ENCODE measurements at places on chromosomes 2 and 18.

DNA sequence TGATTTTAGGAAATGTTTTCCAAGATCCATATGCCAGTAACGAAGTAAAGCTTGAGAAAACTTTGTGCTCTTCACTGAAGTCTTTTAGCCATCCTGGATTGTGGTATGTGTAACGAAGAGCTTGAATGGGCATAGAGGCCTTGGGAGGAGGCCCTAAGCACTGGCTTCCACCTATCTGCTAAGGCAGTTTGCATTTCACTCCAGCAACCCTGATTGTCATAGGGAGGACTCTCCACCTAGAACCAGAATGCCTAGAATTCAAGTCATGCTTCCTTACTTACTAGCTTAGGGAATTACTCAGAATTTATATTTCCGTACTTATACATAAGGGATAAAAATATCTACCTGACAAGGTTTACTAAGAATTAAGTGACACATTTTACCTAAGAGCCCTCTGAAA, 451.5 kb downstream of the FBXO15 start:
- DNase-seq: no peak

DNA sequence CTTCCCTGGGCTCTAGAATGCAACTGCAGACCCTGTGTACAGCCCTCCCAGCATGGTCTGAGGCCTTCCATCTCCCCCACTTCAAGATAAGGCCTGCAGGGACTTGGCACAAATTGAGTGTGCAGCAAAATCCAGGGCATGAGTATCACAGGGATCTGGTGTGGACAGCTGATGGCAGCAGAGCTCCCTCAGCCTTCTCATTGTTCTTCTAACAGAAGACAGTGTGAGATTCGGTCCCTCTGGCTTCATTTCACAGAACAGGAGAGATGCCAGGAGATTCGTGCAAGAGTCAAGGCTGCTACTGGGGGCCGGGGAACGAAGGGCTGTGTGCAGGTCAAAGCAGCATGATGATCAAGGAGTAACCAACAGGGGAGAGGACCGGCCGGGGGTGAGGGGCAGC, 85.8 kb downstream of the UXS1 start:
- DNase-seq: no peak

DNA sequence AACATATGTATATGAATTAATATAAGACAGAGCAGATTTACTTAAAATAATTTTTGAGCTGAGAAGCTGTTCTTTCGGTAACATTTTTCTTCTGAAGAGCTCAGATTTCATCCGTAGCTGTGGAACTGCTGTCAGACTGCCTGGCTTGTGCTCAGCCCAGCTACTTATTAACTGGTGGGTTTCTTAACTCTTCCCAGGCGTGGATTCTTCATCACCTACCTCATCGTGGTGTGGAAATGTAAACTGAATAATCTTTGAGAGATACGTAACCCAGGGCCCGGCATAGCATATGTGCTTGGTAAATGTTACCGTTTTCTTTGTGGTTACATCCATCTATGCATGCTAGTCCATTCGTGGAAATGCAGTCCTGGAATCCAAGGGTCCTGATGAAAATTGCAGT, 145.0 kb downstream of the MCFD2 start:
- DNase-seq: no peak

DNA sequence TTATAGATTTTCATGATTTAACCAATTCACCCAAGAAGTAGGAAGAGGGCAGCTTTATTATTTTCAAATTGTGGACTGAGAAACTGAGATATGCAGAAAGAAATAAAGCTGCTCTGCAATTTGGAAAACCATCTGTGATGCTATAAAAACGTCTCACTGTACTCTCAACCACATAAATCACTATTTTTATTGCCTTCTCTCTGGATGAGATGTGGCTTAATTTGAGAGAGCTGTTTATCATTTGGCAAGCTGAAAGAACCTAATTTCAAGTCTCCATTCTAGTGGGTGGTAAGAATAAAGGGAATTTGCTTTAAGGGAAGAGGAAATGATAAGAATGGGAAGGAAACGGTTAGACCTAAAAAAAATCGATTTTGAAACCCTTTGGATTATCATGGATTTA, 49.9 kb upstream of the CYP1B1 start:
- no peak for DNase-seq

DNA sequence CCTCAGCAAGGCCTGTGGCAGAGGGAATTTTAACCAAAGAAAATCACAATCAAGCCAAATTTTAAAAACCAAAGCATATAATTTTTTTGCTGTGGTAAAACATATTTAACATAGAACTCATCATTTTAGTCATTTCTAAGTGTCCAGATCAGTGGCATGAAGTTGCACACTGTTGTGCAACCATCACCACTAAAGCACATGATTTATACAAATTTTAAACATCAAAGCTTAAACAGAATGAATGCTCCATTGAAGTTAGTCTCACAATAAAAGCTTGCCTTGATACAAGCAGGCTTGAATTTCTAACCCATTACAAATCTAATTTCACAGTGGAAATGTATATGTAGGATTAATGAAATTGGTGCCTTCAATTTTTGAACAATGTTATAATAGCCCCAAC, 31.2 kb downstream of the FTCDNL1 start:
- no peak for DNase-seq

DNA sequence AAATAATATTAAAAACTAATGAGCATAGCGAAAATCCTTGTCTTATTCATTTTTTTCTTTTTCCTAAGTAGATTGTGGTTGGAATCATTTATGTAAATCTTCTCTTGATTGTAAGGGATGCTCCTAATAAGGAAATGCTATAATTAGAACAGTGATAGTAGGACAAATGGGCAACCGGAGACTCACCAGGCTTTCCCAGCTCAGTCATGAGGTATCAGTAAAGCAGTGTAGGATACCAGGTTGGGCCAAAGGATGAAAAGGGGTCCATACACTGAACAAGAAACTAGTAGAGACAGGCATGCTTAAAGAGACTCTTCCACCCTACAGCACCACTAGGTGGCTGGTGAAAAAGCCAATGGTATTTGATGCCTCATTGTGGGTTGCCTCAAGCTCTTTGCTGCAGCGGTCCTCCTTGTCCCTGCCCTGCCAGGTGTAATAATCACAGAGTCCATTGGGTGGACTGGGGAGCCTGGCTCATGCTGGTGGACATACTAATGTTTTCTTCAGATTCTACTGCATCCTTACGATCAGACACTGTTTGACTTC, 71.4 kb upstream of the FAM98A start:
- no peak for DNase-seq

GRCh38 chr2:1839066-1839756, 94.9 kb upstream of the PXDN start:
- no peak for DNase-seq

DNA sequence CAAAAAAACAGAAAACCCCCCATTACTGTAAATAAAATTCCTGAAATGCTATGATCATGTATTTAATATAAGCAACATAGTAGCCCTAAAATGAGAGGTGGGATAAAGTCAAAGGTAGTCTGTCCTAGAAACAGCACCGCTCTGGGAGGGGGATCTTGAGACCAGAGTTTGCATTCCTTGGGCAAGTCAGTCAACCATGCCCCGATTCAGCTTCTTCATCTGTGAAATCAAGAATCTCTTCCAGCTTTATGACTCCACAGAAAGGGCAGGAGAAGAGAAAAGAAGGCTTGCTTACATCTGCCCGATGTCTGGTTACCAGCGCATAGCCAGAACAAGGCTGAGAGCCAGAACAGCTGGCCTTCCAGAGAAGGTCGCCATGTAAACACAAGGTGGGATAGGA, 2.1 kb upstream of the FBLN7 start:
- DNase-seq: no peak

DNA sequence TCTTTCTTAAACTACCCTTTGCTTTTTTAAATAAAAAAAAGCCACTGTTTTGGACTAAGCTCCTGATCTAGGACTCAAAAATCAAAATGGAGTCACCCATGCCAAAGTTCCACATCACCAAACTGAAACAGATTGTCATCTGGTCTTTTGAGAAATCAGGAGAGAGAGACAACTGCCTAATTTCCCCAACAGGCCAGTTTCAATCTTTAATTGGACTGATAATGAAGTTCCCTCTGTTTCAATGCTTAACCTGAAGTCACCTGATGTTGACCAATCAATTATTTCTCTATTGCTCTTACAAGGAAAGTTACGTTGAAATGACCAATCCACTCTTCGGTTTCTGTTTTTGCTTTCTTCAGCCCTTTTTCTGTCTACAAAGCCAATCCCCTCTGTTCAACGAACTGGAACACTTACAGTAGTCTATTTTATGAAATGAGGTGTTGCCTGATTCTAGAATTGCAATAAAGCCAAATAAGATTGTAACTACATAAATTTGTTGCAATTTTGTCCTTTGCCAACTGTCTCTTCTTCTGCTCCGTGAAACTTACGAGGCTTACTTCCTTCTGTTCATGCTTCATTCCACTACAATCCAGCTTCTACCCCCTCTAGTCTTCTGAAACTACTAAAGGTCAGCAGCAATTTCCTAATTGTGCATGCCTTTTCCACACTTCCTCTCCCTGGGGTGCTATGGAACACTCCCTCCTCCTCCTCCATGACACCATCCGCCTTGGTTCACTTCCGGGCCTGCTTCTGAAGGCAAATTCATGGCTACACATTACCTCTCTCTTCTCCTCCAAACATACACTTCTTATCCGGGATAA, 95.2 kb upstream of the CD302 start:
- no peak for DNase-seq

- DNase-seq: no peak
Observed at GRCh38 chr2:60473546-60473945, 79.9 kb downstream of the BCL11A start.

DNA sequence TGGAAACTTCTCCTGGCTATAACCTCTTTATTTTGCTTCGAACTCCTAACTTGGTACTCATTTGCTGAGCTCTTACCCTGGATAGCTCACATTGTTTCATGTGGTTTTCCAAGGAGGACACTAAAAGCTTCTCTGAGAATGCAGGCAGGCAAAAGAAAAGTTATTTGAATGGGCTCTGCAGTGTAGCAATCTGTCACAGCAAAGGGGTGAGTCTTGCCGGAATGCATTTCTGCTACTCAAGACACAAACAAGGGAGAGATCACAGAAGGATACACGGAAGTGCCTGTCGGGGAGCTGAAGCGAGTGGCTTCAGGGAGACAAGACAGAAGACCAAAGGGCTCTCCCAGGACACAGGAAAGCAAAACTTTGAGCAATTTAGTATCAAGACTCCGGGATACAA, 265.4 kb downstream of the SS18 start:
- no peak for DNase-seq

GRCh38 chr2:4357121-4357520, 653.7 kb downstream of the DCDC2C start:
- DNase-seq: no peak

DNA sequence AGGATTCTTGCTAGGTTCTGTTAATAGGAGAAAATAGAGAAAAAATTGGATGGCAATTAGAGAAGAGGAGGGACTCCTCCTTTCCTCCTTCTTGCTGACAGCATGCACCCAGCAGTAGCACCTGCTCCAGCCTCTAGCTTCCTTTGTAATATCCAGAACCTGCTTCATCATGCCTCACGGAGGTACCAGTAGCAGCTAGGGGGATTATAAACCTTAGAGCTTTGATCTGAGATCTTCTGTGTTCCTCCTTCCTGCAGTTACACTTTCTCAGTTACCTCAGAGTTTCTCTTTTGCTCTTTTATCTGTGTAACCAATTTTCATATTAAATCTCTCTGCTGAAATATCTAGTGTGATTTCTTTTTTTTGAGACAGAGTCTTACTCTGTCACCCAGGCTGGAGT, 16.6 kb downstream of the DPP4 start:
- no peak for DNase-seq

DNA sequence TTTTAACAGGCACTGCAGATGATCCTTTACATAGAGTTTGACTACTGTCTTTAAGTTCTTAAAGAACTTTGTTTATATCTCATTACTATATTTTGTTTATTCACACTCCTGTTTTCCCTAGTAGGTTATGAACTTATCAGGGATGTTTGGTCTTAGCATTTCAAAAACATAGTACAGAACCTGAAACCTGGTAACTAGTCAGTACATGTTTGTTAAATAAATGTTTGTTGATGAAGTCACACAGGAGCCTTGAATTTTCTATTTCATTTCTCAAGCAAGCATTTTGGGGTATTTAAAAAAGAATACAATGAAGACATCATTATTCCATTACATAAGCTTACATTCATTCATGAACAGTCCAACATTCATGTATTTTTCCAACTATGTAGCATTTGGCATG, 280.3 kb upstream of the ZSWIM2 start:
- no peak for DNase-seq

DNA sequence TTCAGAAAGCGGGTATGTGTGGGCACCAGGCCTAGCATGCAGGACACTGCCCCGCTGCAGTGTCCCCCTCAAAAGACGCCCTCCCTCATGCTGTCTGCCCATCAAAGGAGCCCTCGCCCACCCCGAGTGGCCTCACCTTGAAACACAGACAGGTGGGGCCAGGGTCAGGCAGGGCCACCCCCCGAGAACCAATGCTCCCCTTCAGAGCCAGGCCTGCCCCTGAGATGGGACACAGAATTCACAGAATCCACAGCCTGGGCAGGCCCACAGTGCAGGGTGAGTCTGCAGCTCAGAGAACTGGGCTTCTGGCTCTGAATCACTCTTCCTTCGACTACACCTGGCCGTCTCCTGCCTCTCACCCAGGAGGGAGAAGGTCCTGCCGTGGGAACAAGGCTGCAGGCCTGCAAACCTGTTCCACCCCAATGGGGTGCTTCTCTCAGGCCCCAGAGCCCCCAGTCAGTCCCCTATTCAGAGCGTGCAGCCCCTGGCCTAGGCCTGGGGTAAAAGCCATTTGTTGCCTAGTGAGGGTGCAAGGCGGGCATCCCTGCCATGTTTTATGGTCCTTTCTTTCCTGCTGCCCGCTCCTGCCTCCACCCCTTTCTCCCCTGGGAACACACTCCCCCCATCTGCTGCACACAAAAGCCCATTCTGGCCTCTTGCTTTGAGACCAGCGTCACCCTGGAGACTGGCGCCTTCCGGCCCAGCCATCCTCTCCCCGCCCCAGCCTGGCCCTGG, 11.3 kb upstream of the ARHGEF4 start:
- no peak for DNase-seq

DNA sequence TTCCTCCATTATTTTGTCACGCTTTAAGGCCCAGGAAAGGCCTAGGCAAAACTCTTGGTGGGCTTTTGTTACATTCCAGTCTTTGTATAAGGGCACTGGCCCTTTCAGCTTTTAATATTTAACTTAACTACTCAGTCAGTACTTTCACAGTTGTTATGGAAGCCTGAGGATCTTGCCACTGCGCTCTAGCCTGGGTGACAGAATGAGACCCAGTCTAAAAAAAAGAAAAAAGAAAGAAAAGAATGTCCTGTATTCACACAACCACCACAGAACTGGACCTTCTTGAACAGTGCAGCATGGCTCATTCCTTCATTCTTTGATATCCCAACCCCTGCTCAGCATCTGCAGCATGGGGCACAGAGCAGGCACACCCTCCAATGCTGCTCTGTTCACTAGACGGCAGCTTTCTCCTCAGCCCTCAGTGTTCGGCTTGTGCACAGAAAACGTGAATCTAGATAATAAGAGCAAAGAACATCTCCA, 93.4 kb upstream of the MSH2 start:
- no peak for DNase-seq

DNA sequence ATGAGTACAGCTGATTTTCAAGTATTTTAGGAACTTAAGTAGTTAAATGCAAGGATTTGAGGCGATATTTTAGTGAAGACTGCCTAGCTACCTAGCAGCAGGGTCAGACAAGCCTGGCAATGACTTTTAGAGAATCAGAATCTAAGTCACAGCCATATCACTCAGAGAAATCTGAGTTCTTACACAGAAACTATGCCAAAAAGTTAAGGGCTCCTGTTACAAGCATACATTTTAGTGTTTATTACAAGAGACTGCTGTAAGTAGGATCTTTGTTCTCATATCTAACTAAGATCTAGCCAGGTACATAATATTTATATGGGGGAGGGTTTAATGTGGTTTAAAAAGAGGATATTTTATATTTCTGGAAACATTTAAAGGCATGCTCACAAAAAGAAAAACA, 37.5 kb downstream of the MAP4K3 start:
- DNase-seq: no peak

GRCh38 chr2:149536649-149537048, 50.9 kb downstream of the MMADHC start:
- DNase-seq: no peak

All from germinal center (tissue), 1 donor.